Stimulated activated CD4-positive, alpha-beta T cell treated with anti-CD3 and anti-CD28 coated beads, Interleukin-15, amount 100 ng/mL, for 1 hour (primary cell): ENCODE measurements at places on chromosomes 4 and X.

DNA sequence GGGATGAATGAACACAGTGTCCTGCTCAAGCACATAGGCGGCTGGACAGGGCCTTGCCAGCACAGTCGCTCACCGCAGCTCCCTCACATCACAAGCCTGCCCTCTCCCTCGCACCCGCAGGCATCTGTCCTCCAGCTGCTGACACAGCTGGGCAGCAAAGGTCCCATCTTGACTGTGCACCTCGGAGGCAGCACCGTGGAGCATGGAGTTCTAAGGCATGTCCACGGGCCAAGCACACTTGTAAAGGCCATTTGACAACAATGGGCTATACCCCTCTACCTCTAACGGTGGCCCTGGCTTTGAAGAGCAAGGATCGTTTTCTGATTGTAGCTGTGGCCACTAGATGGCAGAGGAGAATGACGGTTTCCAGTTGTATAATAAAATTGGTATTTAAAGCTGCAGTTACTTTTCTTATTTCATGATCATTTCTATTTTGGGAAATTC is 53.8 kb downstream of the APLN start:
- peak; percentile 3 for DNase-seq

DNA sequence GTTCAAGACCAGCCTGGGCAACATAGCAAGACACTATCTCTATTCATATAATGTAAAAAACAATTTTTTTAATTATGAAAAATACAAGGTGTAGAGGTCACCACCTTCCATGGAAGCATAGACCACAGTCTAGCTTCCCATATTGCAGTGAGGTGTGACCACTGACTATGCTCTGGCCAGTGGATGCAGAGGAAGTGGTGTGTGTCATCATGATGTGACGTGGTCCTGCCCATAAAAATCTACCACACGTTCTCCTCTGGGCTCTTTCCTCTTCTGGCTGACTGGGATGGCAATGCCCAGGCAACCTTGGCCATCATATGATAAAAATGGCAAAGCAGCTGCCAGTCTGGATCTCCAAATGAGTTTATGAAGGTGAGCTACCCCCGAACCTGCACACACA is 65.7 kb downstream of the RBM47 start:
- DNase-seq, result no peak

DNA sequence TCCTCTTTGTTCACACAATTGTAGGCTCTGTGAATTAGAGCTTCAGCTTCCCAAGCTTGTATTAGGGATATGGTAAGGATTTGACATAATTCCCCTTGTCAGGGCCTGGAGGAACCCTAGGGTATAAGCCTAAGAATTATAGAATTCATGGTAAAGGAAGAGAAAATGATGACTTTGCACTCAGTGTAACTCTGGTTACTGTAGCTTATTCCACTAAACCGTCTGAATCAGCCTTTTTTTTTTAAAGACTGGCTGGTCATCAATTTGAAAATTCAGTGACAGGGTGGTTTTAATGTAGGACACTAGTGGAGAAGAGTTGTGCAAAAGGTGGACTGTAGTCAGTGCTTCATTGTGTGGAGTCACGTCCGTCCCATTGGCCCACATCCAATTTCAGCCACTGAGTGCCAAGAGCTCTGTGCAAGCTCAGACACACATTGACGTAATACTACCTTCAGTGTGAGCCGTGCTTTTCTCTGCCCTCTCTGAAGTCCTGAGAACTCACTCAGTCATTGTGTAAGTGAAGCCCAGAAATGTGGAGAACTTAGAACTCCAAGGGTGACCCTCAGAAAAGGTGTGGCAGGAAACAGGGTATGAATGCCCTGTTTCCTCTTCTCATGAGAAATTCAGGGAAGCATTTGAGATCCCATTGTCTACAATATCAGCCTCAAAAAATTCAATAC is 449.8 kb downstream of the C4orf33 start:
- no peak for DNase-seq

DNA sequence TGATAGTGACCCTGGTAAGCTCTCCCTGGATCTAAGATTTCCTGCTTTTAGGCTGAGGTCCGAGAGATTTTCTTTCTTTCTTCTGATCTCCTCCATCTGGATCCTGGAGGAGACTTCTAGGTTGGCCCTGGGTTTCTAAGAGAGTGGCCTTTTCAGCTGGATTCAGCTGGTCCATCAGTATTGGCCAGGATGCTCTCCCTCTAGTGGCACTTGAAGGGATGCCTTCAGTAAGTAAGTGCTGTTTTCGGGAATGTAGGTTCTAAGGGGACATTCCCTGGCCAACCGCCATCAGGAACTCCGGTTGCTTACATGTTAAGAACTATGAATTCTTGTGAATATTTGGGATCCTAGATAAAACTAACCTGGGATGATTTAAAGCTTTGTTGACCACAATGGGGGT is 56.9 kb downstream of the SERTM2 start:
- DNase-seq, result no peak

GRCh38 chr4:7403001-7403400 is 31.7 kb downstream of the PSAPL1 start:
- no peak for DNase-seq

DNA sequence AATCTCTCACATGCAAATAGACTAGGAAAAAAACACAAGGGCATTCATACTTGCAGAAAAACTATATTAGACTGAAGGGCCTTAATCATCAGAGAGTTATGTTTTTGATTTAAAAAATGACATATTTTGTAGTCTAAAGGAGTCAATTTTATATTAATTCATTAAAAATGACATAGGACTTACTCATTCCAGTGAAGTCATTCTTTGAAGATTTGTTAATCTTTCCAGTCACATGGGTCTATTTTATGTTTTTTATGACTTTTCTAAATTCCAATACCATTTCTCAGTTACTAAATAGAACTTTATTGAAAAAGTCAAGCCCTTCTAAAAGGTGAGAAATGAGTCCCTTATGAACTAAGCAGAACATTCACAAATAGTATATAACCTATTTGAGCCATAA is 743.8 kb upstream of the INTU start:
- DNase-seq, result no peak

DNA sequence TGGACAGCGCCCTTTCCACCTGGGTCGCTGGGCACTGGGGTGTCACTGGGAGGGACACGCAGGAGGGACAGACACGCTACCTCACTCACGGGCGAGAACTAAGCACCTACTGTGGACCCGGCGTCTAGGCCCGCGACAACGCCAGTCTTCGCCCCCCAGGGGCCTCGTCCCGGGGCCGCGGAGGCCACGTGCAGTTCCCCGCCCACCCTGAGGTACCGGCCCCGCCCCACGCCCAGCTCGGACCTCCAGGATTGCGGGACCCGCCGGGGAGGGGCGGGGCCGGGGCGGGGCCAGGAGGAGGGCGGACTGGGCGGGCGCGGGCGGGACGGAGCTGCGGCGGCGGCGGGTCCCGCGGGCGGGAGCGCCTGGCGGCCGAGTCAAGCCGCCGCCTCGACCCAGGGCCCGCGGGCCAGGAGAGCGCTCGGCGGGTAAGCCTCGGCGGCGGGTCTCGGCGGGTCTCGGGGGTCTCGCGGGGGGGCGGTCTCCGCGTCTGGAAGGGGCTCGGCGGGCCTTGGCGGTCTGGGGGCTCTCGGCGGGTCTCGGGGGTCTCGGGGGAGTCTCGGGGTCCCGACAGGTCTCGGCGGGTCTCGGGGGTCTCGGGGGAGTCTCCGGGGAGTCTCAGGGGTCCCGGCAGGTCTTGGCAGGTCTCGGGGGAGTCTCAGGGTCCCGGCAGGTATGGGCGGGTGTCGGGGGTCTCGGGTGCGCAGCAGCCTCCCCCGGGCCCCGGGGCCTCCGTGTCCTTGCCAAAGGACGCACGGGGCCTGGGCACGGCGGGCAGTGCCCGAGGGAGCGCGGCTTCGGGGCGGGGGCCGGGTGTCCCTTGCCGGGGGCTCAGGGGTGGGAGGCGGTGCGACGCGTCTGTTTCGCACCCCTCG is at the start of gene SH3BP2:
TSS of gene SH3BP2 (plus strand) at position 375 of the 875 bp plus-strand sequence. CDS start 27,533 bp downstream, outside the sequence.
- DNase-seq, result peak; percentile 56

DNA sequence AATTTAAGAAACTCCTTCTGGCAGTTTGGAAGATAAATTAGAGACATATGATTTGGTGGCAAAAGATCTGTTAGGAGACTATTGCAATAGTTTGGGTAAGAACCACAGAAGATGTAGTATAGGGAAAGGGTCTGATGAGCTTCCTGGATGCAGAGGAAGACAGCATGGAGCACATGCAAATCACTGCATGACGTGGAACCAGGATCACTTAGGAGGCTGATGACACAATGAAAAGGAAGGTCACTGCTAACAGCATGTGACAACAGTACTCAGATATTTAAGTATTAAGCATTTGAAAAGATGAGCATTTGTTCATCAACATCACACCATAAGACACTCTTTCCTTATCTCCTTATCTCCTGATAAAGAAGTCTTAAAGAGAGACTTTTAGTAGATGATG is 167.8 kb upstream of the LDB2 start:
- no peak for DNase-seq

DNA sequence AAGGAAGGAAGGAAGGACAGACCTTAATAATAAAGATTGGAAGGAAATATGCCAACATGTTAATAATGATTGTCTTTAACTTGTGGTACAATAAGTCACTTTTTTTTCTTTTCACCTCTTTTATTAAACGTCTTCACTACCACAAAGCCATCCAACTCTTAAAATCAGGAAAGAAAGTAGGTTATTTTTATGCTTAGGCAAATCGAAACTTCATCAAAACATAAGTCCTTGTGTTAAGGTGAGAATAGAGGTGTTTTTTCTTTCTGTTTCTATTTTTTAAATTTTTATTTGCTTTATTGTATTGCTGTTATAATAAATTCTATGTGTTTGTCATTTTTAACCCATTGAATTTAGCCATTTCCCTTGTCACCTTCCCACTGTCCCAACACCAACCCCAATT is 26.5 kb downstream of the BLOC1S4 start:
- no peak for DNase-seq

GRCh38 chr4:6028168-6028567 is 9.9 kb upstream of the C4orf50 start:
- no peak for DNase-seq

DNA sequence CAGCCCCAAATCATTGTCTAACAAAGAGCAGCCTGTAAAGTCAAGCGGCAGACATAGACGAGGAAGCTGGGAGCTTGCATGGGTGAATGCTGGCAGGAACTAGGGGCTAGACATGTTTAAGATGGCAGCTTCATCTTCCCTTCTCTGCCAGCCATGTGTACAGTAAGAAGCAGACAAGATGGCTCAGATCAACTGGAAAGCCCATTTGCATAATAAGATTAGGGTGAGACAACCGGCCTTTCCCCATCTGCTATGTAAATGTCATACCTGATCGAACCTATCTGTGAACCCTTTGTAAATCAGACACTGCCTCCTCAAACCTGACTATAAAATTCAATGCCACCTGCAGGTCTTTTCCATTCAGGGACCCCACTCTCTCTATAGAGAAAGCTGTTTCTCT is 22.8 kb upstream of the HADH start:
- no peak for DNase-seq

DNA sequence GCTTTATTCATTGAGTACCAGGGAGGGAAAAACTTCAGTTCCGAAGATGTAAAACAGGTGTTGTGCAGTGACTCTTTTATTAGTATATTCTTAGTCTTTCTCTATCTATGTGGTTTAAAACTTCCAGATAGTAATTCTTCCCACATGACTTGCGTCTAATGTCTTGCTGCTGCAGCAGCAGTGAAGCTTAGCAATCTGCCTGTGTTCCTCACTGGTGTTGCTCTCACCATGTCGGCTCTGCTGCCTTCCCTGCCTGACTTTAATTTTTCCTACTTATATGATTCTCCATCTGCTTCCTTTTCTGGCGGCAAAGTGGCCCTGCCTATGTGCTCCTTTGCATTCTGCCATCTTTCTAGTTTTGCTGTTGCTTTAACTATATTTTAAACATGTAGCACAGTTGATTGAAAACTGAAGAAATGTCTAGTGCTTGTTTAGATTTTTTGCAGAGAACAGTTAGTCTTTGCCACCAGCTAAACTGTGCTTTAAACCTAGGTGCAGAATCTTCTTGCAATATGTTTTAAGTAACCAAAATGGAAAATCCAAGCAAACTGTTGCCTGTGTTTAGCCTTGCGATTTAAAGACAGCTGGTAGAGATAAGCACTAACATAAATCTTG is 1934.2 kb upstream of the IGFBP7 start:
- DNase-seq, result no peak

DNA sequence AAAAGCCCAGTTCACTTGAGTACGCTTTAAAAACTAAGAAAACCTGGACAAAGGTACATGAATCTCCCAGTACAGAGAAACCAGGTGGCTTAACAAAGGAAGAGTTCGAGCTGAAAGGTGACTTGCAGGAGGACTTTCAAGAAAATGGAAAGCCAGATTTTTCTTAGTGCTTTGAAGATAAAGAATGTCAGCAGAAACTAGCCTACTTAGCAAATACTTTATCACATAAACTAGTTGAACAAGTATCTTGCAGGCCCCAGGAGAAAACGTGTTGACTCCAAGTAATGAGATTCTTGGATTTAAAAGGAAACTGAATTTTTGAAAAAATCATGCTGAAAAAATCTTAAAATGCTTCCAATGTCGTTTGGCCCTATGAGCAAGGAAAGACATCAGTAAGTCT is 26.4 kb downstream of the CDKN2AIP start:
- no peak for DNase-seq

DNA sequence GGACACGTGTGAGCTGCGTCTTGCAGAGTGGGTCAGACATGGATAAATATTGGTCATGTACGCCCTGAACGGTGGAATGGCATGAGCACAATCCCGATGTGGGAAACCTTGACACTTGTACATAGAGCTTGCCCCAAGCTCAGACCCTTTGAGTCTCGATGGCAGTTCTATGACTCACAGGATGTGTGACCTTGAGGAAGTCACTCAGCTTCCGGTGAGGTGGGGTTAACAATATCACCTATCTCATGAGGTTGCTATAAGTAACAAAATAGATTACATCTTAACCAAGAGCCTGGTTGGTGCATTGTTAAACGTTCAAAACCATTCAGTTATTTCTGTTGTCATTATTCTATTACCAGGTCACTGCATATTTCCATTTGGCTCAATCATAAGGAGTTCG is 109.1 kb upstream of the TBL1X start:
- no peak for DNase-seq

DNA sequence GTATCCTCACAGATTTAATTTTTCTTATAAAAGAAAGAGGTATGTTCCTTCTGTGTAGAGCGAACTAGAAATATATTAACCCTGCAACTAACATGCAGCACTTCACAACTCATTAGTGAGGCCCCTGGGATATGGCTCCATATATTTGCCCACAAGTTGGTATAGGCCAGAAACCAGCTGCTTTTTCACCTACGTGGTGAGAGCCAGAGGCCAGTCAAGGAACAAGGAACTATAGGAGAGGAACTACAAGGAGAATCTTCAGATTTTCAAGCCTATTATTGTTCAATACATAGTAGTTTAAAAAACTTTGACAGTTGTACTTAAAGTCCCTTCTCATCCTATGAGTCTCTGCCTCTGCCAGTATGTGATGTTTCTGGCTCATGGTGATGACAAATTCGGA is 205.9 kb downstream of the CBR4 start:
- no peak for DNase-seq

GRCh38 chr4:63578383-63578782 is 830.9 kb downstream of the TECRL start:
- no peak for DNase-seq

DNA sequence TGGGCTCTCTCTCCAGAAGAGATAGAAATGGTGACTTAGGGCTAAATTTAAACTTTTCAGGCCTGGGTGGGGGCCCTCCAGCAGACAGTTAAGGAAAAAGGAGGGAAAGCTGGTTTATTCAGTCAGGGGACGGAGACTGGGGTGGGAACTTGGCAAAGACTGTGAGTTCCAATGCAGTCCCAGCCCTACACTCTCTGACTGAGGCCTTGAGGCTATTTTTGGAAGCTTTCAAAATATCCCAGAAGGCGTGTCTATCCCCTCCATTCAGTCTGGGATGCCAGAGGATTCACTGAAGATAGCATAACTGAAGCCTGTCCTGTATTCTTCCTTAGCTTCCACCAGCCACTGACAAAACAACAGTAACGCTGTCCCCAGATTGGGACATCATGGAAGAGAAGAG is 32.1 kb upstream of the MSN start:
- DNase-seq, result no peak
